ENCODE measurements at places on chromosomes 7 and 10.

DNA sequence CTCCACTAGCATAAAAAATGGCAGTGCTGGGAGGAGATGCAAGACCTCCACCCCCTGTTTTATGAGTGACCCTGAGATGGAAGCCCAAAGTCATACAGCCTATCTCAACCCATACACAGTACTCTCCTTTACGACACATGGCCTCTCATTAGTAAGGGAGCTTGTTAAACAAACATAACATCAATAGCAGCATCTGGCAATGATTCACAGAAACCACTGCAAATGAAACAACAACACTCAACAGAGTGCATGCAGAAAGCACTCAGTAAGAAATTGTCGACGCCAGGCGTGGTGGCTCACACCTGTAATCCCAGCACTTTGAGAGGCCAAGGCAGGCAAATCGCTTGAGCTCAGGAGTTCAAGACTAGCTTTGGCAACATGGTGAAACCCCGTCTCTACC lies 27.5 kb upstream of the FIGNL1 start:
- DNase-seq, result no peak

DNA sequence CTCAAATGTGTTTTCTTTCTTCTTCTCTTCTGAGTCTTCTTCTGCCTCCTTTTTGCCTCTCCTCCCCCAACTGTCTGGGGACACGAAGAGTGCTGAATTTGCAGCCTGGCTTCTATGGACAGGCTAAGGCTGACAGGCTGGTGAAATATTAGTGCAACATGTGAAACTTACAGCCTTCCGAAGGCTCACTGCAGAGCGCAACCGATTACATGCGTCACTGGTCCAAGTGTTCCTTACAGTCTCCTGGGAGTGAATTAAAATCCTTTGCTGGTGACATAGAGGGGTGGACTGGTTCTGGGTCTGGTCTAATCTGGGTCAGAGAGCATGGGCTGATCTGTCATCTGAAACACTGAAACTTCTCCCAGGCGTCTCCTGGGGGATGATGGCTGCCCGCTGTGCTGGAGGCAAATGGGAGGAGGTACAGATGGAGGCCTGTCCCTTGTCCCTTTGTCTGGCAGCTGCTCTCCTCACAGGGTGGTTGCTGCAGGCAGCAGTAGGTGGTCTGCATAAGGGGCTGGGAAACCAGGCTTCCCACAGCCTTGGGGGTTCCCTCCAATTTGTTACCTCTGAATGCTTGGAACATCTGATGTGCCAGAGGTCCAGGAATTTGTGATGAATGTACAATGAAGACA lies 143.8 kb upstream of the BMPER start:
- DNase-seq, result no peak

DNA sequence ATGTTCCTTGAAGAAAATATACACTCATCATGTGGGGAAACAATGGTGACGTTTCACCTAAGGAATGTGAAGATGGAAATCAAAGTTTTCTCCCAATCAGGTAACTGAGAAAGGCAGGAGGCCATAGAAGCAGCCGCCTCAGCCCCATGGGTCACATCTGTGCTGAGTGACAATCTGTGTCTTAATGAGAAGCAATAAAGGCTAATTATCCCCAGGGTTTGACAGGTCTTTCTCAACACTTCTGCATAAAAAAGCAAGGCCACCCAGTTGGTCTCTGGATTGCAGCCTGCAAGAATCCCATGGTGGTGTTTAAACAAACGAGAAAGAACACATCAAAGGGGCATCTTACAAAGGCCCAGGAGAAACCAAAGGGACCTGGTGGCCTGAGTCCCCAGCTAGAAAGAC lies 91.1 kb upstream of the TNS3 start:
- DNase-seq, result no peak

DNA sequence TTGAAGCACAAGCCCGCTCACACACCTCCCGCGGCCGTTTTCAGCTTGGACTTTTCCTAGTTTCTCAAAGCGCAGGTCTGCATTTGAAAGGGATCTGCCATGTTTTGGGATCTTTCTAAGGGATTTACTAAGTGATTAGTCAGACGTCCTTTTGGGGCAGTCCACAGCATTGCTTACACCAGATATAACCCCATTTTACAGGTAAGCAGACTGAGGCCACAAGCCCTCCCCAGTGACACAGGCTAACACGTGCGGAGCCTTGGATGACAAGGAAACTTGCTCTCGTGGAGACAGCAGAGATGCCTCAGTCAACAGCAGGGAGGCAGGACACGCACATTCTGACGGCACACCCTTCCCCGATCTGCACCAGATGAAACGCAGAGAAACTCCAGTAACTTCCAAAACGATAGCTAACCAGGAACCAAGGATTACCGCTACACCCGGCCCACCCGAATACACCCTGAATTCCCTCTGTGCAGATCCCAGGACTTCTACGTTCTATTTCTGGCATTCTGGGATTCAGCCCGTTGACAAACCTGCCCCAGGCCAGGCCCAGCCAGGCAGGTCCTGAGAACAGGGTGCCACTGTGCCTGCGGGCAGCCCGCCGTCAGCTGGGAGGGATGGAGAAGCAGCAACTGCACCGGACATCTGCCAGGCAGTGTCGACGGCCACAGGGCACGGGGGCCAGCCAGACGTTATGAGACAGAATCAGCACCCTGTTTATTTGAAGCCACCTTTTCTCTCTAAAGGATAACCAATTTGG lies 27.9 kb downstream of the FOXL3 start:
- no peak for DNase-seq

GRCh38 chr10:24889639-24890038 lies 62.8 kb downstream of the PRTFDC1 start:
- no peak for DNase-seq

DNA sequence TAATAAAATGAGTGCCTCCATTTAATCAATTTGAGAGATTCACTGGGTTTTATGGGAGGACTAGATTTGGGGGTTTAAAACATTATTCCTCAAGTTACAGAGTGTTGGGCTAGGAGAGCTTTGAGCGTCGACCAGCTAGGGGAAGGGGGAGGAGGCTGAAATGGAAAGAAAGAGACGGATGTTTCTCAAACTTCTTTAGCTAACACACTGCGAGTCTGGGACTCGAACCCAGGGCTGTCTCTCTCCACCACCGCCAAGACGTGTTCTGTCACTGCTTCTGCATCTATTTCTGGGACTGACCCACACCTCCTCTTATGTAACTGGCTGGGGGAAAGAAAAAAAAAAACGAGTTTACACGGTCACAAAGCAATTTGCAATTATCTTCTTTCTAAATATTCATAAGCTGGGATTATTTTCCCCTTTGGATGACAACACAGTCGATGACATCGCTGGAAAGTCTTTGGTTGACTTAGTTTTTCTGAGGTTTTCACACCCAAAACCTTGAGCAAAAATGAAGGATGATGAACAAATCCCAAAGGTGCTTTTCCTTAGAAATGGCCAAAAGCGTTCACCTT lies 27.2 kb downstream of the CHST15 start:
- DNase-seq, result no peak

GRCh38 chr10:4652111-4653010 lies 173.6 kb upstream of the AKR1E2 start:
- peak; percentile 21 for DNase-seq

DNA sequence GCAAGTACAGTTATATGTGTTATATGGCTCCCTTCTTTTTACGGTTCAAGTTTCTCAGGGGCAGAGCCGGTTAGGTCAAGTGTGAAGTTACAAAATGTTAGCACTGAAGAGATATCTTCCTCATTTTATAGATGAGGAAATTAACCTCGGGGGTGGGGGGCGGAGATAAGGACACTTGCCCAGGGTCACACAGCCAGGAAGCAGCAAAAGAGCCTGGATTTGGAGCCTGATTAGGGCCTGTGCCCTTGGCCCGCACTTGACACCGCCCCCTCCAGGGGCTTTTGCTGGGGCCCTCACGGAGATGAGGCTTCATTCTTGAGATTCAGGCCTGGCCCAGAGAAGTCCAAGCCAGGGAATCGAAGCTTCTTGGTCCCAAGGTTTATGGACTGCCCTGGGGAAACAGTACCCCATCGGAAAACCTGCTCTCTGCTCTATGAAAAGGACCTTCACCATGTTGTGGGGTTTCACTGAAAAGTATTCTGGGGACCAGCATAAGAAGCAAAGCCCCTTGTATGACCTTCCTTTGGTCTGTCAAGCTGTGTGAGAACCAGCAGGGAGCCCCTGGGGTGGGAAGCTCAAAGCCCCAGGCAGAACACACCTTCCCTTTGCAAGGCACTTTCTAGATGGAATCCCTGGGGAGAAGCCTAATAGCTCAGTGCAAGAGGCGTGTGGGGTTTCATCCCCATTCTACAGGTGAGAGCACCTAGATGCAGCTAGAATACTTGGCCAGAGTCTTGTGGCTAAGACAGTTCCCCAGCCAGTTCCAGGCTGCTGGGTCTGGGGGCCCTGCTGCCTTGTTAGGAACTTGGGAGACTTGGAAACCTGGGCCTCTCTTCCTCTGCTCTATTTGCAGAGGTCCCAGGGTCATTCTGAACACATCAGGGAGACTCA lies 21.9 kb downstream of the UNC5B start:
- no peak for DNase-seq

GRCh38 chr10:95544783-95545500 lies 16.2 kb downstream of the SORBS1 start:
- DNase-seq, result no peak

GRCh38 chr7:85641331-85641730 lies 454.5 kb upstream of the SEMA3D start:
- no peak for DNase-seq

DNA sequence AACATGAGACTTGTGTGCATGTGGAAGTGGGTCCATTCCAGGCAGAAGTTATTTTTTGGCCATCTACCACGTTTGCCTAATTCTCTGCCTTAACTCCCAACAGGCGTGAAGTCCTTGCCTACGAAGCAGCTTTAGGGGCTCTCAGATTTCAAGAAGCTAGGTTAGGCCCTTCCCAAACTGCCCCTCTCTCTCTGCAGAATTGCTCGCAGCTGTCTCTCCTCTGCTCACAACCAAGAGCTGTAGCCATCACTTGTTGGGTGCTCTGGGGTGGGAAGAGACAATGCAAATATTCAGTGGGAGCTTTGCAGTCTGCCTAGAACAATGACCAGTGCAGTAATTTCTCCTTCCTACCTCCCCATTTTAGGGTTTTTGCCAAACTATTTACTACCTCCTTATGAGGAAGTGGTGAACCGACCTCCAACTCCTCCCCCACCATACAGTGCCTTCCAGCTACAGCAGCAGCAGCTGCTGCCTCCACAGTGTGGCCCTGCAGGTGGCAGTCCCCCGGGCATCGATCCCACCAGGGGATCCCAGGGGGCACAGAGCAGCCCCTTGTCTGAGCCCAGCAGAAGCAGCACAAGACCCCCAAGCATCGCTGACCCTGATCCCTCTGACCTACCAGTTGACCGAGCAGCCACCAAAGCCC lies 24.9 kb downstream of the CYP17A1 start:
- DNase-seq, result no peak

- DNase-seq, result no peak
Measured at GRCh38 chr7:68929781-68930261, 668.5 kb upstream of the AUTS2 start.

- no peak for DNase-seq
Measured at GRCh38 chr10:69576334-69577011, 3.3 kb upstream of the NEUROG3 start.
